Bronchial epithelial cell (primary cell): ENCODE measurements at places on chromosomes 3 and 15.
A peak's percentile ranks its signal among the peaks of the same experiment; 100 is the strongest.

DNA sequence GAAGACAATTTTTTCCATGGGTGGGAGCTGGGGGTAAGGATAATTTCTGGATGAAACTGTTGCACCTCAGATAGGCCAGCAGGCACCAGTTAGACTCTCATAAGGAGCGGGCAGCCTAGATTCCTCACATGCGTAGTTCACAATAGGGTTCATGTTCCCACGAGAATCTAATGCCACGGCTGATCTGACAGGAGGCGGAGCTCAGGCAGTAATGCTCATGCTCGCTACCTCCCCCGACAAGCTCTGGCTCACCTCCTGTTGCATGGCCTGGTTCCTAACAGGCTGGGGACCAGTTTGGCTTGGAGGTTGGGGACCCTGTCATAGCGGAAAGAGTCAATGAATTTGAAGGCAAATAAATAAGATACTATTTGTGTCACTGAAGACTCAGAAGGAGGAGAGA lies 105.5 kb downstream of the PLD1 start:
- no peak for DNase-seq

GRCh38 chr3:72697717-72698116 lies 150.5 kb downstream of the SHQ1 start:
- no peak for DNase-seq

GRCh38 chr3:10234526-10235230 lies 13.6 kb upstream of the TATDN2 start:
- DNase-seq = no peak

DNA sequence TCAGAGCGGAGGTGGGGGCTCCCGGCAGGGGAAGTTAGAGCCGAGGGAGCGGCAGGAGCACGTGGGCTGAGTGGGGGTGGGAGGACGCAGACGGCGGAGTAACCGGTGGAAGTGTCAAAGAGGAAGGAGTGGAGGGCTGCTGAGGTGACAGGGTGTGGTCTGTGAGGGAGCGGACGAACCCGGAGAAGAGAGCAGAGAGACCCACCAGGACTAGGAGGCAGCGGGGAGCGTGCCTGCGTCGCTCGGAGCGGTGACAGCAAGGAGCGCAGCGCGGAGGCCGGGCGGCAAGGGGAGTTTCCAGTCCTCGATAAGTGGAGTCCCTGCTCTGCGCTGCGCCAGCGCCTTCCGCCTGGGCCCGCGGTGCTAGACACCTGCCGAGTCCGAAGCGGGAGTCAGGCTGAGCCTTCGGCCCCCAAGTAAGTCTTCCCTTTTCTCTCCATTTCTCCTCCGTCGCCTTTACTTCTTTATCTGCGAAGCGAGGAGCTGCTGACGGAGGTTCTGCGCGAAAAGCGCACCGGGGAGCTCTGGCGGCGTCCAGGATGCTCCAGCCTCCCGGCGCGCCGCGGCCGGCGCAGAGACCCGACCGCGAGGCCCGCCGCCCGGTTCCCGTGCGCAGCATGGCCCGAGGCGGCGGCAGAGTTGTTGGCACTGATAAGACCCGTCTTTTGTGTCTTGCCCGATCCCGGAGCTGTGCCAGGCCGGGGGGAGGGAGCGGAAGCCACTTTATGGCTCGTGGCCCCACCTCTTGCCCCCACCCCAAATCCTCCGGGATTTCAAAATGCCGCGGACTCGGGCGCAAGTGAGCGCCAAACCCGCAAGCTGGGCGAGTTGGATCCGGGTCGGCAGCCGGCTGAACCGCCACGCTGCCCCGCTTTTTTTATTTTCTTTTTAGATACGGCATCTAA lies 533.0 kb upstream of the SEMA6D start:
- DNase-seq = peak; percentile 10
